ENCODE measurements at places on chromosomes 16 and 17.

DNA sequence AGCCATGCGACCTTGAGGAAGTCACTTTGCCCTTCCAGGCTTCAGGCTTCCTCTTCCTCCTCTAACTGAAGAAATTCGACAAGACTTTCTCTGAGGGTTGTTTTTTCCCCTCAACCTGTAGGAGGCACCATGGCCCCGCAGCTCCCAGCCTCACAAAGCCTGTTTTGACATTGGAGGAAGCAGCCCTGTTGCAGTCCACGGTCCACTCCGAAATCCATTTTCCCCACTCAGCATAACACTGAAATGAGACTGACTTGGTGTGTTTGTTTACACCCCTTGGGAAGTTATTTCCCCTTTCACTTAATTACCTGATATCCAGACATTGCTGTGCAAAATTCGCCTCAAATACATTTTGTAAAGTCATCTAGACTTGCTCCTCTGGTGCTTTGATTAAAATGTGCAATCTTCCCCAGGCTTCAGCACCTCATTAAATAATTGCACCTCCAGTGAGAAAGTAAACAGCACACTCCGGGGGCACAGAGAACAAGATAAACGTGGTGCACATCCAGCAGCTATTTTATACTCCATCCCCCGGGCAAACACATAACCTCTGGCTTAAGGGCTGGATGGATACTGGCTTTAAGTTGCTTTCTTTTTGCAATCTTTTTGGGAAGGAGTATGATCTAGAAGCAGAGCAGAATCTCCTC is 41.4 kb upstream of the PIRT start:
- DNase-seq: no peak

DNA sequence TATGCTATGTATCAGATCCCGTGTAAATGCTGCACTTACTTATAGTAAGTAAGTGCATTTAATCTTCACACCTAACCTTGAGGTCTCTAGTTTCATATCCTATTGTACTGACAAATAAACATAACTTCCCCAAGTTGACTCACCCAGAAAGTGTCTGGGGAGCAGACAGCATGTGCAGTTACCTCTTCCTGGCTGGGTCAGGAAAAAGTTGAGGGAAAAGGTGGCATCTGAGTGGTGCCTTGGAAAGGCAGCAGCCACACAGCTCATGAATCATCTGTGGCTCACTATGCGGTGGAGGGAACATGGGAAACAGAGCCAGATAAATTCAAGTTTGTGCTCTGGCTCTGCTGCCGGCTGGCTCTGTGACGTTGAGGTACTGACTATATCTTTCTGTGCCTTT is 382.0 kb upstream of the DYNLRB2 start:
- no peak for DNase-seq

- DNase-seq: peak; percentile 25
These were observed 26.5 kb upstream of the C16orf87 start for GRCh38 chr16:46857368-46857945.

DNA sequence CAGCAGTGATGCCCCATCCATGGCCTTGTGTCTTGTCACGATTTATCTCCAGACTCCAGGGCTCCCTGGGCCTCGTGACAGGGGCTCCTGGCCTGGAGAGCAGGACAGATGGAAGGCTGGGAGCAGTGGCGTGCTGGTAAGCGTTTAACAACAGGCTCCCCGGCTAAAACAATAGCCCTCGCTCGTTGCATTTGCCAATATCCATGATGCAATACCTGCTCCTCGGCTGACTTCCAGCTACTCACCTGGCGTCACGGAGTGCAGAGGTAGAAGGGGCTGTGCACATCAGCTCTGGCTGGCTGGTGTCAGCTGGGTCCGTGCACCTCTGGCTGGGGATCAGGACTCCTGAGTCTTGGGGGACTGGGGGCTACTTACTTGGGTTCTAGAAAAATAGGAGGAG is 1.5 kb upstream of the BICDL2 start:
- DNase-seq: no peak

DNA sequence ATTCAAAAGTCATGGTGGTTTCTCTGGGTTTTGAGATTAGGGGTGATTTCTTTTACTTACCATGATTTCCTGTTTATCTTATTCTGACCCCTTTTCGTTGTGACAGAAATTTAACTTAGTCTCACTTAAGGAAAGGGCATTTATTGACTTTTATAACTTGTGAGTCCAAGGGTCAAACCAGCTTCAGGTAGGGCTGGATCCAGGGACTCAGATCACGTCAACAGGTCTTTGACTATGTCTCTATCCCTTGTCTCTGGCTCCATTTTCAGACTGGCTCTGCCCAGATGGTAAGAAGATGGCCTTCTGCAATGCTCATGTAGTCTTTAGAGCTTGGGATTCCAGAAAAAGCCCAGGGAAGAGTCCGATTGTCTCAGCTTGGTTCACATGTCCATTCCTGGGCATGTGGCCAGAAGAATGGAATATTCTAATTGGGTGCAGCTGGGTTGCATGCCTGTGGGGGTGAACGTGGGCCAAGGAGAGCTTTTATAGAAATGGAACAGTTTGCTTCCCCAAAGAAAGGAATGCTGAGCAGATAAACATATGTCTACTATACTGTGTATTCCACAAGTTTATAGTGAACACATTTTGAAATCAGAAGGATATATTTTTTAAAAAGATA is 13.4 kb downstream of the USP43 start:
- no peak for DNase-seq

- no peak for DNase-seq
These were observed 11.7 kb downstream of the GAA start for GRCh38 chr17:80113033-80113484.

GRCh38 chr17:27236717-27237315 is 57.1 kb upstream of the WSB1 start:
- DNase-seq: peak; percentile 64

DNA sequence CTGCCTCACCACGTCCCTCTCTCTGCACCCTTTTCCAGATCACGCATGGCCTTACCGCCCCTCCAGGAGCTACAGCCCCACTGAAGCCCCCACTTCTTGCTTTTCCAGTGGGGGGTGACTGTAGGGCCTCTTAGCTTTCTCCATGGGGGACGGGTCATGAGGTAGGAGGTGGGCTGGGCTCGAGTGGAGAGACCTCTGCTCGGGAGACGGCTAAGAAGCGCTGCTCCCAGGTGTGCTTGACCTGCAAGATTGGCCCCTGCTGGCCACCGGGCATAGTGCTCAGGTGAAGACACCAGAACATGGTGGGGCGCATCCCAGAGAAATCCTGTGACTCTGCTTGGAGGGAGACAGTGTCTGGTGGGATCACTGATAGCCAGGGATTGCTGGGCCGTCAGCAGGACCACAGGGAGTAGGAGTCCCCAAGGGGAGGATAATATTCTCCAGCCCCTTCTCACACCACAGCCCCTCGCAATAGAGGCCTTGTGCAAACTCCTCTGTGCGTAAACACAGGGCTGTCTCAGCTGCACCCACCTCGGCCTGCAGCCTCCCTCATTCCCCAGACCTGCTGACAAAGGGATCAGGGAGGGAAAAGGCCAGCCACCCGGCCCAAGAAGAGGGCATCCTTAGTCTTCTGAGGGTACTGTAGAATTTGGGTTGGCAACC is 8.9 kb upstream of the GALK1 start:
- DNase-seq: no peak

DNA sequence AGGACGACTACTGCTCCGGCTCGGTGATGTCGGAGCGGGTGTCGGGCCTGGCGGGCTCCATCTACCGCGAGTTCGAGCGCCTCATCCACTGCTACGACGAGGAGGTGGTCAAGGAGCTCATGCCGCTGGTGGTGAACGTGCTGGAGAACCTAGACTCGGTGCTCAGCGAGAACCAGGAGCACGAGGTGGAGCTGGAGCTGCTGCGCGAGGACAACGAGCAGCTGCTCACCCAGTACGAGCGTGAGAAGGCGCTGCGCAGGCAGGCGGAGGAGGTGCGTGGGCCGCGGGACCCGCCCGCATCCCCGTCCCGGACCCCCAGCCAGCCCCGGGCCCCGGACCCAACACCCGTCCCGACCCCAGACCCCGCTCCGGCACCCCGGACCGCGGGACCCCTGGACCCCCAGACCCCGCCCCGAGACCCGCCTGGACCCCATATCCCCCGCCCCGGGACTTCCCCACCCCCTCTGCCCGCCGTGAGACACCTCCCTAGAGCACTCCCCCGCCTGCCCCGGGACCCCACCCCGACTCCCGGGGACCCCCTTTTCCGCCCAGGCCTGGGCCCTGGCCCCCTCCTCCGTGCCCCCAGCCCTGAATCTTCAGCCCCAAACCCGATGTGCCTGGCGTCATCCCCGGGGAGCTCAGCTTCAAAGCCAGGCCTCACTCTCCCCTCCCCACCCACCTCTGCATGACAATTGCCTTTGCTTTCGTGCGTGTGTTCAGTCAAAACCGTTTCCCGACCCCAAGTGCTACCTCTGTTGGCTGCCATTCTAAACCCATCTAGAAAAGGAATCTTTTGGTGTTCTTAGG is 594 bp downstream of the MAPK8IP3 start:
- no peak for DNase-seq

- no peak for DNase-seq
These were observed 234.6 kb downstream of the TMEM114 start for GRCh38 chr16:8355675-8356074.

GRCh38 chr16:20866801-20867200 is 33.4 kb downstream of the DCUN1D3 start:
- no peak for DNase-seq

GRCh38 chr16:58605562-58605961 is 24.1 kb downstream of the CNOT1 start:
- DNase-seq: no peak

GRCh38 chr17:66467766-66468165 is 165.4 kb downstream of the PRKCA start:
- DNase-seq: no peak

GRCh38 chr17:43701318-43701743 is 39.6 kb upstream of the MEOX1 start:
- DNase-seq: no peak

GRCh38 chr17:50423553-50424159 is 2.4 kb upstream of the ACSF2 start:
- peak; percentile 29 for DNase-seq

GRCh38 chr17:16997514-16998429 is 25.9 kb upstream of the TNFRSF13B start:
- peak; percentile 61 for DNase-seq

DNA sequence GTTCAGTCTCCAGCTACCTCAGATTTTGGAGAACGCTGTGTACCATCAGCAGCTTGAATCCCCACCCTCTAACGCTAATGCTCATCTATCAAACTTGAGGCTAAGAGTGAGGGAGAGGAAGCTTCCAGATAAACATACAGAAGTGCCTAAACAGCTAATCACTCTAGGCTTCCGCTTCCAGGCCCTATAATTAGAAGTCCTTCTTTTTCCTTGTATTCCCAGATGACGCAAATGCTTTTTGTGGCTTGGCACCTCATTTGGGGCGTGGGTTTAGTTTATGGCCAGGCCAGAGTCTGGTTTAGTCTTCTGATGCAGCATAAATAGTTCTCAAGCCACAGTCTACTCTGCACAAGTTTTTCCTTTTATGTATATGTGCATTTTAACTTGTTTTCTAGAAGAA is 263.4 kb downstream of the BCAS3 start:
- no peak for DNase-seq

GRCh38 chr17:19447085-19447583 is 36.1 kb downstream of the RNF112 start:
- DNase-seq: peak; percentile 66

DNA sequence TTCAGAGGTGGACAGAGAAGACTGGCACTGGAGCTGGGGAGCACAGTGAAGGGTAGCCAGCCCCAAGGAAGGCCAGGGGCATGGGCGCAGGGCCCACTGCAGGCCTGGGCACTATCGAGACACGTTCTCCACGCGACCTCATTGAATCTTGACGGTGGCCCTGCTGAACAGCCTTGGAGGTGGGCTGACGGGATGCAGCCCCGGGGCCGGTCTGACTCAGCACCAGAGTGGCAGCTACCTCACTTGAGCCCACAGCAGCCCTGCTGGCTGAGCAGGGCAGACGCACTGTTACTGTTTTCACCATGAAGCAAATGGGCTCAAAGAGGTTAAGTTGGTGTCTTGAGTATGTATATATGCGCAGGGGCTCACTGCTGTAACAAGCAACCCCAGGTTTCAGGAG is 78.8 kb upstream of the FOXF1 start:
- no peak for DNase-seq

GRCh38 chr17:31031841-31032240 is 61.0 kb downstream of the RNF135 start:
- DNase-seq: no peak

GRCh38 chr16:85433477-85433876 is 179.6 kb upstream of the GSE1 start:
- DNase-seq: no peak

DNA sequence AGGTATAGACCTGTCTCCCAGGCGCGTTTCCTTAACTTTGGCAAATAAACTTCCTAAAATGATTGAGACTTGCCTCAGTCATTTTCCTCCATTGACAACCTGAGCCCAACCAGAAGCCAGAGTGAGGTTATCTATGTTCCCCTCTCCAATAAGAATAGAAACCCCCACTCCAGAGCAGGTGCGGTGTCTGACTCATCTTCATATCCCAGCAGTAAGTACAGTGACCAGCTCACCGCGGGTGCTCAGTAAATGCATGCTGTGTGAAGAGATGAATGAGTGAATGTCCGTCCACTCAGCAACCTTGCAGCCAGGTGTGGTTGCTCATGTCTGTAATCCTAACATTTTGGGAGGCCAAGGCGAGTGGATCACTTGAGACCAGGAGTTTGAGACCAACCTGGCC is 19.5 kb upstream of the CD300E start:
- no peak for DNase-seq

- DNase-seq: no peak
These were observed 33.1 kb downstream of the CACNG3 start for GRCh38 chr16:24289166-24289700.

GRCh38 chr16:66509576-66509975 is 40.3 kb downstream of the TK2 start:
- DNase-seq: no peak

- DNase-seq: no peak
These were observed 4.5 kb upstream of the RAB40C start for GRCh38 chr16:585351-585750.

DNA sequence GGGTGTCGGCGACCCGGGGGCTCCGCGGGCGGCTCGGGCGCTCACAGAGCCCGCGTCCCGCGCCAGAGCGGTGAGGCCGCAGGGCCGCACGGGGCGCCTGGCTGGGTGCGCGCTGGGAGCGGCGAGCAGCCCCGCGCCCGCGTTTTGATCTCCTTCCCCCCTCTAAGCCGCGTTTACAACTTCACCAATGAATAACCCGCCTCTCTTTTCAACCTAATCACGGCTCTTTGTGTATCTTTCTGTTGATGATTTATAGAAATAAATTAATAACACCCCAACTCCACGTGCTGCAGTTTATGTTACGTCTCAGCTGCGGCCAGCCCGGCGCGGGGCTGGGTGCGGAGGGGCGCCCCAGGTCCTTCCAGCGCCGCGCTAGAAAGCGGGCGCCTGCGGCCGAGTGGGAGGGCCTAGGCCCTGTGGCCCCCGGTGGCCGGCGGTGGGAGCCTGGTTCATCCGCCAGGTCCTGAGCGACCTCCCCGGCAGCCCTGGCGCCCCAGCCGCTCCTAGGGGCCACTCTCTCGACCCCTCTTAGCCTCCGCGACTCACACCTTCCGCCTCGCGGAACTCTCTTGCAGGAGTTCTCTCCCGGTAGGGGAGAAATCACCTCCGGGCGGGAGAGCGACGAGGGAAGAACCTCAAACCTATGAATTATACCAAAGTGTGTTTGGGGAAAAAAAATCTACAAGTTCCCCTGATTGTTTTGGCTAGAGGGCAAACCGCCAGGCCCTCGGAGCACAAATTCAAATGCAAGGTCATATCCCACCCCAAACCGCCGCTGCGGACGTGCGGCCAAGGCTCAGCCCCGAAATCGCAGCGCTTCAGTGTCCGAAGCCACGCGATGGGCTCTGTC is 1.9 kb downstream of the HNF1B start:
- no peak for DNase-seq

GRCh38 chr17:78327880-78328279 is 32.0 kb downstream of the SOCS3 start:
- DNase-seq: no peak

GRCh38 chr17:49998836-49999511 is 4.0 kb upstream of the DLX3 start:
- no peak for DNase-seq
